ENCODE measurements at places on chromosomes 6 and 20.

GRCh38 chr6:48919555-48919954 is 543.5 kb downstream of the MMUT start:
- no peak for DNase-seq

DNA sequence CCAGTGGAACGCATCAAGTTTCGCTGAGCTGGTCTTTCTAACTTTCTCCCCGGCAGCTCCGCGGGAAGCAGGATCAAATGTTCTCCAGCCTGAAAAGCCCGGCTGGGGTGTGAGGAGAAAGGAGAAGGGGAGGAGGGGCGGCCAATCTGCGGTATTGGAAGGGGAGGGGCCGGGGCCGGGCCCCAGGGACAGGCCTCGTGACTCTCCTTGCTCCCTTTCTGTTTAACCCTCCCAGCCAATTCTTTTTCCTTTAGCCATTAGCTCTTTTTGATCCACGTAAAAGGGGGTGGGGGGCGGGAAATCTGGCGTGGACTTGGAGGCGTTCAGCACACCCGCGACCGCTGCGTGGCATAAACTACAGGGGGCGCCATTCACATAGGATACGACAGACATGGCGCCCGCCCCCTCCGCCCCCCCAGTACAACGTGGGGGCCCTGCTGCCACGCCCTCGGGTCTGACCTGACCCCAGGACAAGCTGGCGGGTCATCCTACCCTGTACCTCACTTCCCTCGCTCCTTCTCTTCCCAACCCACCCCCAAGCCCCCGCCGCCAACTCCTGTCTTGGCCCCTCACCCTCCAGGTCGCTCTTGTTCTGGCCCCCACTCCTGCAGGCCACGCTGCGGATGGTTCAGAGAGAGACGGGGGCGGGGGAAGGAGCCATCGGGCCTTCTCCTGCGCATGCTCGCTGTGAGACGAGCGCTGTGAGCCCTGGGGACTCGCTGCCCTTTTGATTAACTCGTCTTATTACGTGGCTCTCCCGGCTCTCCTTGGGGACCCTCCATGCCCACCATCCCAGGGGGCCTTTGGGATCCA is 7.8 kb upstream of the MDGA1 start:
- peak; percentile 95 for DNase-seq

GRCh38 chr6:85675030-85675819 is 32.5 kb upstream of the SYNCRIP start:
- DNase-seq, result peak; percentile 62

GRCh38 chr6:40999569-40999968 is 39.5 kb downstream of the UNC5CL start:
- DNase-seq, result peak; percentile 80

GRCh38 chr20:45487231-45487635 is 17.7 kb downstream of the WFDC2 start:
- peak; percentile 27 for DNase-seq

GRCh38 chr6:41204156-41204555 is 3.2 kb upstream of the TREML2 start:
- no peak for DNase-seq

DNA sequence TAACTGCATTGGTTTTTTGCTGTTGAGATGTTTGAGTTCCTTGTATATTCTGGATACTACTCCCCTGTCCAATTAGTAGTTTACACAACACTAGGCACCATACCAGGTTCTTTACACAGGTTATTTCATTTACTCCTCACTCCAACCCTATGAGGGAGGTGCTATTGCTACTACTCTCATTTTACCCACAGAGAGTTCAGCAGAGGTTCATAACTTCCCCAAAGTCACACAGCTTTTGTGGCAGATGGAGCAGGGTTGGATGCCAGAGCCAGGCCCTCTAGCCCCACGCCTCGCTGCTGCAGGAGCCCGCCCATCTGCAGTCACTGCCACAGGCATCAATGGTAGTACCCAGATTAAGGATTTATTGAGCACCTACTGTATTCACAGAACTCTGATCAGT is 61.7 kb upstream of the MAP3K4 start:
- no peak for DNase-seq

- no peak for DNase-seq
Measured at GRCh38 chr6:168906391-168906790, 347.3 kb downstream of the THBS2 start.

GRCh38 chr6:6058054-6058444 is 51.3 kb upstream of the NRN1 start:
- DNase-seq, result no peak

GRCh38 chr6:106117579-106117978 is 31.4 kb downstream of the PRDM1 start:
- no peak for DNase-seq

GRCh38 chr6:90730151-90730673 is 143.3 kb upstream of the MAP3K7 start:
- no peak for DNase-seq

- DNase-seq, result no peak
Measured at GRCh38 chr6:747028-747427, 54.1 kb upstream of the EXOC2 start.

DNA sequence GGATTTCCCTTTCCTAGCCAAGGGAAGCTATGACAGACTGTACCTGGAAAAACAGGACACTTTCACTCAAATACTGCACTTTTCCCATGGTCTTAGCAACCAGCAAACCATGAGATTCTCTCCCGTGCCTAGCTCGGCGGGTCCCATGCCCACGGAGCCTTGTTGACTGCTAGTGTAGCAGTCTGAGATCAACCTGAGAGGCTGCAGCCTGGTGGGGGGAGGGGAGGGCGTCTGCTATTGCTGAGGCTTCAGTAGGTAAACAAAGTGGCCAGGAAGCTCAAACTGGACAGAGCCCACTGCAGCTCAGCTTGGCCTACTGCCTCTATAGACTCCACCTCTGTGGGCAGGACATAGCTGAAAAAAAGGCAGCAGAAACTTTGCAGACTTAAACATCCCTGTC is 61.8 kb downstream of the EPM2A start:
- peak; percentile 35 for DNase-seq

DNA sequence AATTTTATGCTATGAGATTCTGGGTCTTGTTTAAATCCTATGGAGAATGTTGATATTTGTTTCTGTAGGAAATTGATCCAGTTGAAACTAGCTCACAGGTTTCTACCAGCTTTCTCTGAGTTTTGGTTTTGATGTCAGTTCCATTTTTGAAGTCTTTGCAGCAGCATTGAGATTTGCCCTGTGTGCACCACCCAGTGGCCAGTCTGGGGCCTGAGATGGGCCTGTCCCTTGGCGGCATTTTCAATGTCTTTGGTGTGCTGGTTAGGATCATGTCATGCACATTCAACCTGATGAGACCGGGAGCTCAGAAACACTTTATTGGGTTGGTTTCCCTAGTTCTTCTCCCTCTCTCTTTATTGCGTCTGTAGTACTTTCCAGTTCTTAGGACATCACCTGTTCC is 395.2 kb upstream of the MAP3K7 start:
- peak; percentile 13 for DNase-seq

DNA sequence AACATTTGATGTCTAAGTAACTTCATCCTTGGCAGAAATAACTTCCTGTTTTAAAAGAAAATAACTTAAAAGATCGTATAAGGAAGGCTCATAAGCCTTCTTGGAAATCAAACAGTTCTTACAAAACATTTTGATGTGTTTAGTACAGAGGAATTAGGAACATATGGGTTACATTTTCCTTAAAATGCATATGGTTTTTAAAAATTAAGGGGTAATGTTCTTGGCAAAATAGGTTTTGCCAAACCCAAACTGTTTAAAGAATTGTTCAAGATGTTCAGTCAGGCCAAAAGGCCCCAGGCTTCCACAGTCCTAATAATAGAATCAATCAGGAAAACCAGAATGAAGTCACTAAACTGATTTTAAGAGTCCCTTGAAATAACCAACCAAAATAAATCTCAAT is 142.7 kb upstream of the SLC35B3 start:
- DNase-seq, result no peak

- no peak for DNase-seq
Measured at GRCh38 chr6:20036141-20036677, 176.1 kb downstream of the MBOAT1 start.

- DNase-seq, result no peak
Measured at GRCh38 chr6:44042261-44042988, 84.8 kb downstream of the MRPL14 start.

DNA sequence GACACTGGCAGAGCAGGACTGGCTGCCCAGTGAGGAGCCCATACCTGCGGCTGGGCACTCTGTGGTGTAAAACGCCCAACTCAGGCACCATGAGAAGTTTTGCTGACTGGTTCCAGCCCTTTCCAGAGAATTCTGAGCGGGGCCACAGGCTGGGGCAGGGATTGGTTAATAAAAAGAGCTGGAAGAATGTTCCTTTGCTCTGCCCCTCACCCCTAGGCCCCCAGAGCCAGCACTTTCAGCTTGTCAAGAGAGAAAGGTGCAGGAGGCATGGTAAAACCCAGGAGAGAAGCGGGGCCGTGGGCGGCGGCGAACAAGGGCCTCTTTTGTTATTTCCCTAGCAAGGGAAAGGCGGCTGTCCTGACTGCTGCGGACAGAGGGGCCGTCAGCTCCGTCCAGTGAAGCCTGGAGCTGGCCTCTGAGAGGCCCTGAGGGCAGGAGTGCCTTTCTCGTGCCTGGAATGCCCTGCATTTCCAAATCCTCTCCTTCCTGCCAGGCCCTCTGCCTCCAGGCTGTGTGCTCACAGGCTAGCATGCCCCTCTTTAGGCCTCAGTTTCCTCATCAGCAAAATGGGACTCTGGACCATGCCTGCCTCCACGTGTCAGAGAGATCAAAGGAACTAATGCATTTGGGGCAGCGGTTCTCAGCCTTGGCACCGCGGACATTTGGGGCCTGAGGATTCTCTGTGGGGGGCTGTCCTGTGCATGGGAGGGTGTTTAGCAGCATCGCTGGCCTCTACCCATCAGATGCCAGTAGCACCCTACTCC is 12.9 kb downstream of the SLC13A3 start:
- peak; percentile 93 for DNase-seq

DNA sequence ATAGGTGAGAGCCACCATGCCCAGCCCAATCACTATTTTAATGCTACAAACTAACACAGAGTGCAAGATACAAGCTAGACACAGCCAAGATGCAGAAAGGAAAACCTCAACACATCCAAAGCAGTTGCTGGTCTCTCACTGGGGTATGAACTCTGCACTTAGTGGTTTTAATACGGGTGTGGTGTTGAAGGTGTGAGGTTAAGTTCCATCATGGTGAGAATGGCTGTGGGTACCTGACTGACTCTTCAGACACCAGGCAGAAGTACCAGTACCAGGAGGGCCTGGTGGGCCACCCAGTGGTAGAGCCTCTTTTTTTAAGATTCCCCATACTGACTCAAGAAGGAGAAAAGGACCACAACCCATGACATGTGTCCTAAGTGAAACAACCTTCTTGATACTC is 13.0 kb downstream of the GNAS-AS1 start:
- DNase-seq, result no peak

GRCh38 chr6:20366082-20366830 is 35.4 kb upstream of the E2F3 start:
- peak; percentile 55 for DNase-seq

DNA sequence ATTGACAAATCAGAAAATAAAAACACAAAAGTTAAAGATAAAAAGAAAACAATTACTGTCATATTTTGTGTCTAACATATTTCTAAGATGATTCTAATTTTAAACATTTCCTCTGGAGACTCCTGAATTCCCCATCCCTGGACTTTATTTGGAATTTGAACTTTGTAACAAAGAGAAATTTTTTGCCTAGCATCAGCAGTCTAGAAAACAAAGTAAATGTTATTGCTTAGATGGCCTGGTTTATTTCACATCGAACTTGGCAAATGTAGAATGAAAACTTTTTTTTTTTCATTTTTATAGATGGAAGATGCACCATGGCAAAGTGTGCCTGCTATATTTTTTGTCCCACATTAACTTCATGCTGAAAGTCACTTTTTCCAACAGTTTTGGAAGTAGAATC is 159.1 kb downstream of the TBX18 start:
- no peak for DNase-seq

- peak; percentile 31 for DNase-seq
Measured at GRCh38 chr6:41940759-41941279, 789 bp downstream of the CCND3 start.

GRCh38 chr6:34346175-34347119 is 46.0 kb downstream of the NUDT3 start:
- no peak for DNase-seq

DNA sequence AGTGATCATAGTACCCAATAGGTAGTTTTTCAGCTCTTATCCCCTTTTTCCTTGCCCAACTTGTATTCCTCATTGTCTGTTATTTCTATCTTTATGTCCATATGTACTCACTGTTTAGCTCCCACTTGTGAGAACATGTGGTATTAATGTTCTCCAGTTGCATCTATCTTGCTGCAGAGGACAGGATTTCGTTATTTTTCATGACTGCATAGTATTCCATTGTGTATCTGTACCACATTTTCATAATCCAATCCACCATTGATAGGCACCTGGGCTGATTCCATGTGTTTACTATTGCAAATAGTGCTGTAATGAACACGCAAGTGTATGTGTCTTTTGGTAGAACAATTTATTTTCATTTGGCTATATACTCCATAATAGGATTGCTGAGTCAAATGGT is 819.5 kb upstream of the ADGRB3 start:
- no peak for DNase-seq

DNA sequence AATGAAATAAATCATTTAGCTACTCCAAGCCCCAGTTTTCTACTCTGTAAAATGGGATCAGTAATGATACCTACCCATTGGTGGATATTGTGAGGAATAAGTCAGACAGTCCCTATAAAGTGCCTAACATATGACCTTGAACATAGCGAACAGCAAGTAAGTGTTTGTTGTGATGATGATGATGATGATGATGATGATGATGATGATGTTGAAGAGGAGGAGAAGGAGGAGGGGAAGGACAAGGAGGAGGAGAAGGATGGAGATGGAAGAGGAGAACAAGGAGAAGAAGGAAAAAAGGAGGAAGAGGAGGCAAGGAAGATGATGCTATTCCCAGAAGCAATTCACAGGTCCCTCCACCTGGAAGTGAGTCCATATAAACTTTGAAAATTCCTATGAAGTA is 264.3 kb downstream of the MAFB start:
- DNase-seq, result no peak

- peak; percentile 3 for DNase-seq
Measured at GRCh38 chr6:55696041-55696440, 117.0 kb upstream of the HMGCLL1 start.

- DNase-seq, result no peak
Measured at GRCh38 chr20:43981540-43981939, 66.9 kb downstream of the TOX2 start.

DNA sequence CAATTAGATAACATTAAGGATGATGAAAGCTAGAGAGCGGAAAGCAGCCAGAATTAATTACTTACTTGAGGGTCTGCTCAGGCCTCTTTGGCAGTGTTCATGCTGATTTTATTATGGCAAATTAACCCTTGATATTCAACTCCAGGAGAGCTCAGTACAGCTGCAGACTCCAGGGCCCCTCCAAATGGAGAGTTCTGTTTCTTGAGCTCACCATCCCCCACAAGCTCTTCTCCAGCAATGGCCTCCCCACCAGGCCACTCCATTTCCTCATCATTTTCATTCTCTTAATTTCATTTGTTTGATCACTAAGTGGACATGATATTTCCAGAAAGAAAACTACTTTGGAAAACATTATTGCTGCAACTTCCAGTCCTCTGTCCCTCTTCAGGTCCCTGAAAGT is 513.3 kb upstream of the NOX3 start:
- DNase-seq, result no peak

- DNase-seq, result no peak
Measured at GRCh38 chr20:8399947-8400346, 267.9 kb downstream of the PLCB1 start.
